Astrocyte of the cerebellum (primary cell): ENCODE measurements at places on chromosomes 5 and 9.

DNA sequence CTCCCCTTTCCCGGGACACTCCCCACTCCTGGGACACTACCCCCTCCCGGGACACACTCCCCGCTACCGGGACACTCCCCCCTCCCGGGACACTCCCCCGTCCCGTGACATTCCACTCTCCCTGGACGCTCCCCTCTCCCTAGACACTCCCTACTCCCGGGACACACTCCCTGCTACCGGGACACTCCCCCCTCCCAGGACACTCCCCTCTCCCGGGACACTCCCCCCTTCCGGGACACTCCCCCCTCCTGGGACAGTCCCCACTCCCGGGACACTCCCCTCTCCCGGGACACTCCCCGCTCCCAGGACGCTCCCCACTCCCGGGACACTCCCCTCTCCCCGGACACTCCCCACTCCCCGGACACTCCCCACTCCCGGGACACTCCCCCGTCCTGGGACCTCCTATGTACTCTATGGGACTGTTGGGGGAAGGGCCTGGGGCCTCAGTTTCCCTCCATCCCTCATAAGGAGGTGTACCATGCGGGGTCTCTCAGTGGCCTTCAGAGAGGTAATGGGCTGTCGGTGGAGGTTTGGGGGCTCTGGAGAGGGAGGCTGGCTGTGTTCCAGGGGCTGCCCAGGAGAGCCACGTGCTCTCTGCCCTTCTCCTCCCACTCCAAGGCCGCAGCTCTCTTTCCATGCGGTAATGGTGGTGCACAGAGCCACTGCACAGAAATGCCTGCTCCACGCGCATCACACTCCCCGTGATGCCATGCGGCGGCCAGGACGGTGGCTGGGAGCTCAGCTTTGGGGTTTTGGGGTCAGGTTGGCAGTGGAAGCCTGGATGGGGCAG, 96.2 kb downstream of the RXRA start:
- DNase-seq, result no peak

GRCh38 chr5:175460126-175460525, 16.1 kb upstream of the DRD1 start:
- DNase-seq, result no peak

DNA sequence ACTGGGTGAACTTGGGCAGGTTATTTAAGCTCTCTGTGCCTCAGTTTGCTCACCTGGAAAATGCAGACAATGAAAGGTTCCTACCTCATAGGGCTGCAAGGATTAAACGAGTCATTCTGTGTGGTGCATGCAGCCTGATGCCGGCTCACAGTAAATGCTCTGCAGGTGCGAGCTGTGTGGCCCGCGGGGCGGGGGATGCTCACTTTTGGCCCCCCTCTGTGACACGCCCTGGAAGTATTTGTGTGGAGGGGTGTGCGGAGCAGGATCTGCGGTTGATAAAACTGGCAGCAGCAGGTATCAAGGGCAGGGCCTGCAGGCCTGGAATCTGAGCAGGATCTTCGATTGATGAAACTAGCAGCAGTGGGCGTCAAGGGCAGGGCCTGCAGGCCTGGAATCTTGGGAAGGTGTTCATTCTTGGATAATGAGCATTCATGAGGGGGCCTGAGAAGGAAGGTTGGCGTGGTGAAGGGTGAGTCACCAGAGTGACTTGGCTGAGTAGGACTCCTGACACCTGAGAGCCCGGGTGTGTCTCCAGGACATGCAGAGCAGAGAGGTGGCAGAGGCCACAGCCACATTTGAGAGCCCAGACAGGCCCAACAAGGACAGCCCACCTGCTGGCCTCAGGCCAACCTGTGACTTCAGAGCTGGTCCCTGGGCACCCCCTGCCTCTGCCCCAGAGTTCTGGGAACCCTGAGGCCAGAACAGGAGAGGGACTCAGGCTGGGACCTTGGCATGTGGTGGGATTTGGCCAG, 11.9 kb downstream of the UNC5A start:
- no peak for DNase-seq

DNA sequence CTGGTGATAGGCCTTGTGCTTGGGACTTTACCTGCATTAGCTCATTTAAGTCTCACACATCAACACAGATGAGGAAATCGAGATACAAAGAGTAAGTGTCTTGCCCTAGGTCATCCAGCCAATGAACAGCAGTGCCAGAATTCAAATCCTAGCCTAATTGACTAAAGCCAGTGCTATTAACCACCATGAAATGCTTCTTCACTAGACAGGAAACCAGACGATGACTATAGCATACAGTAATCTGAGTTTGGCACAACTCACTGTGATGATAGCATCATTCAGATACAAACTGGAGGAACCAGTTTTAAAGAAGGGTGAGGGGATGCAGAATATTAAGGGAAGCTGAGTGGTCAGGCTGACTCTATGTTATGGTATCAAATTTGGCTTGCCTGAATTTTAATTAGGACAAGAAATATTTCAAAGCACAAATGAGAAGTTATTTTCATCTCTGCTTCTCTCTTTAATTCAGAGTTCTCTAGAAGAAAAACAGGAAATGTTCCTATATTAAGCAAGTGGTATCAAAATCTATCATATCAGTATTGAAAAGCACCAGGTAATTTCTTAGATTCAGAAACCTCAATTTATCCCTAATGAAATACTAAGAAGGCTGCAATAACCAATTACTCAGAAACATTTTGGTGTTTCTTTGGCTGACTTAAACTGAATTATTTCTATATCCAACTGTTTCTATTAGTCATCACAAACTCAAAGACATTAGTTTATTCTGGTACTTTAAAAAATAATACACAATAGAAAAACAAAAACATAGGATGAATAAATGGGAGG, 147.0 kb upstream of the RASA1 start:
- DNase-seq, result peak; percentile 89

DNA sequence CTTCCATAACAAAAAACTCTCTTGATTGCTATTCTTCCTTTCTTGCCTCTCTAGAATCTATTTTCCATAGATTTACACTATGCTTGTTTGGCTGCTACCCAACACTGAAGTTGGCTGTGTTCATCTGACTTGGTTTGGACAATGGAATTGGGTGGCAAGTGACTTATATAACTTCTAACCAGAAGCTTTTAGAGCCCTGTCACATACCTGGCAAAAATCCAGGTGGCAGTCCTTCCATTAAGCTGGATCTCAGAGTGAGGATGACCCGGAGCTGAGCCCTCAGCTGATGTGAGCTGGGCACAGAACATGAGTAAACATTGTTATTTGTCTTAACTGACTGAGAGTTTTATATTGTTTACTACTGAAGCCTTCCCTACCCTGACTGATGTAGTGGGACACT, 225.7 kb downstream of the TLR4 start:
- DNase-seq, result no peak
